Thymus (tissue), 14 donors: ENCODE measurements at places on chromosomes 2 and 18. TPM values are rescaled to one million over a fixed set of nuclear protein-coding genes. Genes with fewer than 3 reads are reported as not detected.

- DNase-seq, result no peak
Observed at GRCh38 chr18:58808349-58808748, 56.3 kb upstream of the ZNF532 start.

- no peak for DNase-seq
Observed at GRCh38 chr18:55396979-55397378, 191.0 kb downstream of the TCF4 start.

- no peak for DNase-seq
Observed at GRCh38 chr18:23203891-23204432, 68.7 kb downstream of the CABLES1 start.

DNA sequence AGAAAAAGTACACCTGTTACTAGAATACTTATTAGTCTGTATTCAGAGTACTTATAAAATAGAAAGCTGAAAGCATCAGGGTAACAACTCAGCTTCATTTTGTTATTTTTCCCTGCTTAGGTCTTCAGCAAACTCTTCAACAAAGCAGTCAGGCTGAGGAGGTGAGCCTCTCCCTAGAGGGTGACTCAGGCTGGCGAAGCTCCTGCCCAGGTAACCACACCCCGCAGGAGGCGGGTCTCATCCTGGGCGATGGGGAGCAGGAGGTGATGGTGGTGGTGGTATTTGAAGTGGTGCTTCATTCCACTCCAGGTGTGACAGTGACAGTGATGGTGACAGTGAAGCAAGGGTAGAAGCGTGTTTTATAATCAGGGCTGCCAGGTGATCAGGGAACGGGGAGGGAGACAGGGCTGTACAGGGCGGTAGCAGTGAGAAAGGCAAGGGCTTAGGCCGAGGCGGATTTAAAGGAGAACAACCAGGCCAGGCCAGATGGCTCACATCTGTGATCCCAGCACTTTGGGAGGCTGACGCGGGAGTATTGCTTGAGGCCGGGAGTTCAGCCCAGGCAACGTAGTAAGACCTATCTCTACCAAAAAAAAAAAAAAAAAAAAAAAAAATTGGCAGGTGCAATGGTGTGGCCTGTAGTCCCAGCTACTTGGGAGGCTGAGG is 127.1 kb downstream of the SOCS6 start:
- DNase-seq, result no peak

- no peak for DNase-seq
Observed at GRCh38 chr2:27275211-27276150, at the start of gene DNAJC5G. TSS of gene DNAJC5G (plus strand) at chr2:27275433. CDS start at chr2:27276729, 1,296 bp downstream.

RNF144A gene
- 4.0 TPM for polyA plus RNA-seq

GAREM1 gene
- polyA plus RNA-seq, result 1.5 TPM
